Stimulated activated CD4-positive, alpha-beta T cell treated with anti-CD3 and anti-CD28 coated beads, Interleukin-1b, Interleukin-23, amount 100 ng/mL, for 24 hours (primary cell): ENCODE measurements at places on chromosomes 1 and 21.

- DNase-seq, result no peak
These were observed 110.1 kb downstream of the NTPCR start for GRCh38 chr1:233060461-233060994.

GRCh38 chr21:30126576-30126975, 40.0 kb downstream of the CLDN17 start:
- no peak for DNase-seq

DNA sequence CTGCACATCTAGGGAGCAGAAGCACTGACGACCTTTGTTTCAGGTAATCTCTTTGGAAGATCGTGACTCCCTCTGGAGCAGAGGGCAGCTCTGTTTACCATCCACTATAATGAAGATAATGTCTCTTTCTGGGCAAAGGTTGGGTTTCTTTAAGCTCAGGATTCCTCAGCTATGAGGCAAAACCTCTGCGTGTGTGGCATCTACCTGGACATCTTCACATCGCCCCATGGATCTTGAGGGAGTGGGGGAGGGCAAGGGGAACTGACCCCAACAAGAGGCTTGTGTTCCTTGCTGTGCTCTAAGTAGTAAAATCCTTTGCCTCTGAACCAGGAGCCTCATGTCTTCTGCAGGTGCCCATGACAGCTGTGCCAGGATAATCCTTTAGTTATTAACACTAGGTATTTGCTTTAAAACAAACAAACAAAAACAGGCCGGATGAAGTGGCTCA, 19.6 kb downstream of the SPATA45 start:
- no peak for DNase-seq

- DNase-seq, result no peak
These were observed 100.7 kb upstream of the PDE4B start for GRCh38 chr1:65691972-65692371.

GRCh38 chr1:43005460-43006361, 47.0 kb upstream of the SLC2A1 start:
- no peak for DNase-seq

- DNase-seq, result no peak
These were observed 1.4 kb downstream of the IFFO2 start for GRCh38 chr1:18955131-18955440.

DNA sequence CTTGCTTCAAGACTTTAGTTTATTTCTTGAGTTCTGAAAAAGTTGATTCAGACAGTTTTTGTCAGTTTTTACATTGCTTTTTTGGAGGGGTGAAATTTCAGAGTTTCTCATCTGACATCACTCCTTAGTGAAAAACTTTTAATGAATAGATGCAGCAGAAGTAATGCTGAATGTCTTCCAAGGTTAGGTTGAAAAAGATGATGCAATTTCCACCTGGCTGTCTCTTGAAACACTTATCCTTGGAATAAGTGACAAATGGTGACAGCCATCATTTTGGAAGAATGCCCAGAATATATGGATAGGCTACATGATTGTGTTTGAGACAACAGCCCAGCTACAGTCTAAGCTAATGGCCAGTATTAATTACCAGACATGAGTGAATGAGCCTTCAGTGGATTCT, 140.8 kb downstream of the ZNF644 start:
- DNase-seq, result no peak

DNA sequence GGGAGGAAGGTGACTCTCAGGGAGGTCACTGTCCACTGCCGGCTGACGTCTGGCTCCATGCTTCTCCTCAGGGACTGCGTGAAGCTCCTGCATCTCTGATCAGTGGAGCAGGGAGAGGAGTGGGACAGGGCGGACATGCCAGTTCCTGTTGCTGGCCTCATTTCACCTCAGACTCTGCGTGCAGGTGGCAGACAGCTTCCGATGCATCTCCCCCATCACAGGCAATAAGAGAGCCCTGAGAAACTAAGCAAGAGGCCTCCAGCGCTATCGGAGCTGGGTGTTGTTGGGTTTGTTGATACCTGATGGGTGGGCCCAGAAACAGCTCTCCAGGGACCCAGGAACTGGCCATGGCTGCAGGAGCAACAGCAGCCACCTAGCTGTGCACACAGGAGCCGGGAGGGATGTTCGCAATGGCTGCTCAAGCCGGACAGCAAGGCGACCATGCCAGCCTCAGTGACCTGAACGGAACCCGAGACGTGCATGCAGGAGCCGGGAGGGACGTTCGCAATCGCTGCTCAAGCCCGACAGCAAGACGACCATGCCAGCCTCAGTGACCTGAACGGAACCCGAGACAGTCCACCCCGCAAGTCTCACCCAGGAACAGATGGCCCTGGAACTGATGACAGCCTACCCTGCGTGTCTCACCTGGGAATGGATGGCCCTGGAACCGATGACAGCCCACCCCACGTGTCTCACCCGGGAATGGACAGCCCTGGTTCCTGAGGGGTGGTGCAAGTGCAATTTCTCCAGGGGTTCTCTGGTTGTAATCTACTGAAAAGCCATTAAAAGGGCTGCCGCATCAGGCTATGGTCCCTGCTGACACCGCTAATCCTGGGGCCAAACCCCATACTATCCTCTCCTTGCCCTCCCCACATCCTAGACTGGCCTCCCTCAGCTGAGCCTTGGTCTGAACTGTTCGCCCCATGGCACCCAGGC, 14.2 kb upstream of the PCBP3 start:
- no peak for DNase-seq

- no peak for DNase-seq
These were observed 2.3 kb upstream of the NFASC start for GRCh38 chr1:204868340-204868700.

GRCh38 chr1:192133350-192133926, 24.8 kb upstream of the RGS18 start:
- no peak for DNase-seq

DNA sequence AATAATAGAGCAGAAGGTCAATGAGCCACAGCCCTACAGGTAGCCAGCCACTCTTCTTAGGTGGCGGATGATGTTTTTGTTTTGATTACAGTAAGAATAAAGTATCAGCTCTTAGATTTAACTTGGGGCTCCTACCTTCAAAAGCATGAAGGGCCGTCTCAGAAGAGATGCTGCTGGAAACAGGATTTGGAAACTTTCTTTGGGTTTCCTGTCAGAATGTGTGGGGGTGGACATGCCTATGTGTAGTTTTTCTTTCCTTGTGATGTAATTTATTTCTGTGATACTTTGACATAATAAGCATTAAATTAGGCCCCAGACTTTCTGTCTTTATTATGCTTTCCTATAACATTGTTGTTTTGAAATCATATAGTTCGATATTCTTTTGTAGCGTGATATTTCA, 1.5 kb downstream of the RAP1A start:
- DNase-seq, result no peak

GRCh38 chr1:156591432-156592157, at the start of gene NAXE:
TSS of gene NAXE (plus strand) at chr1:156591776. CDS start at chr1:156591805, 29 bp downstream.
- peak; percentile 54 for DNase-seq

DNA sequence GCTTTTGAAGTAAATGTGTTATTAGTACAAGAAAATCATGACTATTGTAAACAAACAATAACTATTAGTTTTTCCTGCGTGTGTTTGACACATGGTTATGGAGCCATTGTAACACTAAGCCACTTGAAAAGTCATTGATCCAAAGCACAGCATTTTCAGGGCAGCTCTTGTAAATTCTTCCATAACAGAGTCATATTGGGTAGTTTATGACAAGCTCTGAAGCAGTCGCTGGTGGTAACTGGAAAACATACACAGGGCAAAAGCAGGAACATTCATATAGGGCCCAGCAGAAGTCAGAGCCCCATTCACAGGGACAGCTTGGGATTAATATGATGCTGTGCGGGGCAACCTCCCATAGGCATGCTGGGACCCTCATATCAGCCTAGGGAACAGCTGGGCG, 483.2 kb upstream of the PTBP2 start:
- no peak for DNase-seq
